ENCODE measurements at places on chromosomes 16 and 17. TPM values are rescaled to one million over a fixed set of nuclear protein-coding genes. Genes with fewer than 3 reads are reported as not detected.

- DNase-seq = no peak
These were observed 584 bp upstream of the SLC16A5 start for GRCh38 chr17:75087182-75087557.

GRCh38 chr17:14297161-14297851 is 3.6 kb upstream of the HS3ST3B1 start:
- peak; percentile 52 for DNase-seq

DNA sequence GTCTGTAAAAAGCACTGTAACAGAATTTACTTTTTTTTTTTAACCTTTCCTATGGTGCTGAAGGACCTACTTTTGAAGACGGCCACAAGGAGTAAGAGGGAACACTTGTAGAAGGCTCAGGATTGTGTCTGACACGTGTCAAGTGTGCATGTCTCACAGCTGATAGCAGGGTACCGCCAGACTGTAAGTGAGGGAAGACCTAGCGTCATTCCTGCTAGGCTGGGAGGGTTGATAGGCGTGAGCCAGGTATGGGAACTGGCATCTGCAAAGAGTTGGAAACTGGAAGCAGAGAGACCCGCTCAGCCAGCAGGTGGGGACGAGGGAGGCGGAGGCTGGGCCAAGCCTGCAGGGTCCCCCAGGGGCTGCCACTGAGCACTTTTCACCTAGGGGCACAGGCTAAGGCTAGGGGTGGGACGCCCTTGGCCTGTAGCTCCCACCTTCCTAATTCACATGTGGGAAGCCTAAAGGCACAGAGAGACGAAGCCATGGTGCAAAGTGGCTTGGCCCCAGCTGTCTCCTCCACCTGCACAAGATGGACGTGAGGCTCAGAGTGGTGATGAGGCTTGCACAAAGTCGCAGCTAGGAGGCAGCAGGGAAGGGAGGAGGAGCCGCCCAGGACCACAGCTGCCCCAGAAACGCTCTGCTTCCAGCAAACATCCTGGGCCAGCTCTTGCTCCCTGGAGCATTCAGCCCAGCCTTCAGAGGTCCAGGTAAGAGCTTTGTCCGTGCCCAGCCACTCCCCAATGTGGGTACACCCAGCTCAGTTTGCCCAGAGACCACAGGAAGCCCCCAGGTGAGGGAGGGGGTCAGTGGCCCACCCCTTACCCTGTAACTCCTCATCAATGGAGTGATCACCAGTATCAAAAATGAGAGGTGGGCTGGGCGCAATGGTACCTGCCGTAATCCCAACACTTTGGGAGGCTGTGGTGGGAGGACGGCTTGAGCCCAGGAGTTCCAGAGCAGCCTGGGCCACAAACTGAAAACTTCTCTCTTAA is 18.9 kb downstream of the VASN start:
- no peak for DNase-seq

DNA sequence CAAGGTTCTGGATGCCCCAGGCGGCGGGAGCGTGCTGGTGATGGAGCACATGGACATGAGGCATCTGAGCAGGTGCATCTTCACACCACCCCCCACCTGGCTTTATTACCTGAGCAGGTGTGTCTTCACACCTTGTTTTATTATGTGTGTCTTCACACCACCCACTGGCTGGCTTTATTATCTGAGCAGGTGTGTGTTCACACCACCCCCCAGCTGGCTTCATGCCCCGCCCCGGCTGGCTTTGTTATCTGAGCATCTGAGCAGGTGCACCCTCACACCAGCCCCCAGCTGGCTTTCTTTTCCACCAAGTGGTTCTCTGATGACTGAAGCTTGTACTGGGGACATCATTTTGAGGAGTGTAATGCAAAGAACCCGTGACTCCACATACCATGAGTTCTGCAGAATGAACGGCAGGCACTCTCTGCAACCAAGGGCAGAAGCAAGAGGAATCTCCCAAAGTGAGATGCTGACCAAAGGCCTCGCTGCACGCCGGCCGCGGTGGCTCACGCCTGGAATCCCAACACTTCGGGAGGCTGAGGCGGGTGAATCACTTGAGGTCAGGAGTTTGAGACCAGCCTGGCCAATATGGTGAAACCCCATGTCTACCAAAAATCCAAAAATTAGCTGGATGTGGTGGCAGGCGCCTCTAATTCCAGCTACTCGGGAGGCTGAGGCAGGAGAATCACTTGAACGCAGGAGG is 2.6 kb downstream of the FN3KRP start:
- DNase-seq = no peak

GRCh38 chr16:19524616-19525384 is 1.1 kb downstream of the CCP110 start:
- no peak for DNase-seq

DNA sequence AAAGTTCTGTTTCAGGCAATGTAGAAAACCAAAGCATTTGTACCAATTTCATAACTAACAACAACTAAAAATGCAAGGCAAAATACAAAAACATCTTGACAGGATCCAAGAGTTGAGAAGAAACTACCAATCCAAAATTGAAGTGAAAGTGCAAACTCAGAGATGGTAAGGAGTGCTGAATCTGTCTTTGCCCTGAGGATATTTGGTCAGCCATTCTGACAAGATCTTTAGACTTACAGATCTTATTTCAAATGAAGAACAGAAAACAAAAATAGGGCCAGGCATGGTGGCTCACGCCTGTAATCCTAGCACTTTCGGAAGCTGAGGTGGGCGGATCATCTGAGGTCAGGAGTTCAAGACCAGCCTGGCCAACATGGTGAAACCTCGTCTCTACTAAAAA is 412.8 kb downstream of the ZFHX3 start:
- no peak for DNase-seq

DNA sequence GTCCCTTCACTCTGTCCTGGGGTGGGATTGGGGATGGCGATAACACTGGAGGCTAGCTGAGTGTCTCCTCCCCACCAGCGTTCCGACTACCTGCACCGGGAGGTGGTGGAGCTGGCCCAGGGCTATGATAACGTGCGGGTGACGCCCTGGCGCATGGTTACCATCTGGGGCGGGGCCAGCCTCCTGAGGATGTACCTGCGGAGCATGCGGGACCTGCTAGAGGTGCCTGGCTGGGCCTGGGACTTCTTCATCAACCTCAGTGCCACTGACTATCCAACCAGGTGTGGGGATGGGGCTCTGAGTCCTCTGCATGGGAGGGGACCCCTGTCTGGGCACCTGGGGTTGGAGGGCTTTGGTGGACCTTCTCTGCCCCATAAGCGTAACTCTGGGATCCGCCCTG is 8.8 kb downstream of the XYLT2 start:
- peak; percentile 37 for DNase-seq

DNA sequence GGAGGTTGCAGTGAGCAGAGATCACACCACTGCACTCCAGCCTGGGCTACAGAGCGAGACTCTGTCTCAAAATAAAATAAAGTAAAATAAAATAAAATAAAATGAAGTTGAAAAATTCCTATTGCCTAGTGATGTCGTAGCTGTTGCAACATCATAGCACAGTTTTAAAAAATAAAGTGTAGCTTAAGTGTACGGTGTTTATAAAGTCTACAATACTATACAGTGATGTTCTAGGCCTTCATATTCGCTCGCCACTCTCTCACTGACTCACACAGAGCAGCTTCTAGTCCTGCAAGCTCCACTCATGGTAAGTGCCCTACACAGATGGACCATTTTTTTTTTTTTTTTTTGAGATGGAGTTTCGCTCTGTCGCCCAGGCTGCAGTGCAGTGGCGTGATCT is 43.5 kb upstream of the MNT start:
- no peak for DNase-seq

GRCh38 chr17:63775420-63775819 is 1.4 kb downstream of the DDX42 start:
- no peak for DNase-seq

DNA sequence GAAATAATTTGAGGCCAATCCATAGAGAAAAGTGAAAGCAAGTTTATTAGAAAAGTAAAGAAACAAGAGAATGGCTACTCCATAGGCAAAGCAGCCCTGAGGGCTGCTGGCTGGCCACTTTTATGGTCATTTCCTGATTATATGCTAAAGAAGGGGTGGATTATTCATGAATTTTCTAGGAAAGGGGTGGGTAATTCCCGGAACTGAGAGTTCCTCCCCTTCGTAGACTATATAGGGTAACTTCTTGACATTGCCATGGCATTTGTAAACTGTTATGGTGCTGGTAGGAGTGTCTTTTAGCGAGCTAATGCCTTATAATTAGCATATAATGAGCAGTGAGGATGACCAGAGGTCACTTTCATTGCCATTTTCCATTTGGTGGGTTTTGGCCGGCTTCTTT is 4.4 kb downstream of the DHRS7B start:
- DNase-seq = no peak

DNA sequence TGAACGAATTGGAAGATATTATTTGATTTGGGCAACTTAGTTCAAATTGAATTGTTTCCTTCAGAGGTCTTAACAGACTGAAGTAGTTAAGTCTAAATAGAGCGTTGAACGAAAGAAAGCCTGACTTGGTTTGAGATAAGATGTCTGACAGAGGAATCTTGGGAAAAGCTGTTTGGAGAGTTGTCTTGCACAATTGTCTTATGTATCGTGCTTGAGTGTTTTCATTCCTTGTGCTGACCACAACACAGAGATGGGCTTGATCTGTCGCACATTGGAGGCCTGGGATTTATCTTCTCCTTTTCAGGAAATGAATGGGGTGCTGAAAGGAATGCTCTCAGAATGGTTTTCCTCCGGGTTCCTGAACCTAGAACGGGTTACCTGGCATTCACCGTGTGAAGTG is 7.8 kb downstream of the MLYCD start:
- DNase-seq = no peak

DNA sequence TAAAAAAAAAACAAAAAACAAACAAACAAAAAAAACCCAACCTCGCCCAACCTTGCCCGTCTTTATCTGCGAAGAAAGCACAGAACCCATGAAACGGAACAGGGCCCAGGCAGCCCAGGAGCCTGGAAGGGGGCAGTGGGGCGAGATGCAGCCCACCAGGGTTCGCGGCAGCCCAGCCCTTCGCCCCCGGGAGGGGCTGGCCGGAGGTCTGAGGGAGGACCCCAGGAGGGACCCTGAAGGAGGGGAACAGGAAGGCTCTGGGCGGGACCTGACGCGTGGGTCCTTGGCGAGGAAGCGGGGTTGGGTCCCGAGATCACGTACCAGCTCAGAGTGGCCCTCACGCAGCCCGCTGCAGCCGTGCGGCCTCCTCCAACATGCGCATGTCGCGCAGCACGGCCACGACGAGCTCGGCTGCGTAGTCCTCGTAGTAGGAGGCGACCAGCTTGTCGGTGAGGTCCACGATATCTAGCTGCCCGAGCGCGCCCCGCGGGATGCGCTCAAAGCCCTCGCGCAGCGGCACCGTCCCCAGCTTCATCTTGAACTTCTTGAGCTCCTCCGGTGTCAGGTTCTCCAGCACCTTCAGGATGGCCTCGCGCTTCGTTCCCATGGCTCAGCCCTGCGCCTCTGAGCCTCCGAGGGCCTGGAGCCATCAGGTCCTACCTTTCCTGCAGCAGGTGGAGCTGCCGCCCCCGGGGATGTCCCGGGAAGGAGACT is at the start of gene PYDC1:
TSS of gene PYDC1 (minus strand) at position 714 of the 714 bp plus-strand sequence. CDS start at position 607, 107 bp downstream.
- DNase-seq = no peak

- DNase-seq = no peak
These were observed 180.2 kb downstream of the RPTOR start for GRCh38 chr17:80724775-80725266.

- no peak for DNase-seq
These were observed 26.5 kb upstream of the PHF12 start for GRCh38 chr17:28977659-28978355.

GRCh38 chr16:4612474-4612931 is 2.2 kb downstream of the UBALD1 start:
- no peak for DNase-seq

DNA sequence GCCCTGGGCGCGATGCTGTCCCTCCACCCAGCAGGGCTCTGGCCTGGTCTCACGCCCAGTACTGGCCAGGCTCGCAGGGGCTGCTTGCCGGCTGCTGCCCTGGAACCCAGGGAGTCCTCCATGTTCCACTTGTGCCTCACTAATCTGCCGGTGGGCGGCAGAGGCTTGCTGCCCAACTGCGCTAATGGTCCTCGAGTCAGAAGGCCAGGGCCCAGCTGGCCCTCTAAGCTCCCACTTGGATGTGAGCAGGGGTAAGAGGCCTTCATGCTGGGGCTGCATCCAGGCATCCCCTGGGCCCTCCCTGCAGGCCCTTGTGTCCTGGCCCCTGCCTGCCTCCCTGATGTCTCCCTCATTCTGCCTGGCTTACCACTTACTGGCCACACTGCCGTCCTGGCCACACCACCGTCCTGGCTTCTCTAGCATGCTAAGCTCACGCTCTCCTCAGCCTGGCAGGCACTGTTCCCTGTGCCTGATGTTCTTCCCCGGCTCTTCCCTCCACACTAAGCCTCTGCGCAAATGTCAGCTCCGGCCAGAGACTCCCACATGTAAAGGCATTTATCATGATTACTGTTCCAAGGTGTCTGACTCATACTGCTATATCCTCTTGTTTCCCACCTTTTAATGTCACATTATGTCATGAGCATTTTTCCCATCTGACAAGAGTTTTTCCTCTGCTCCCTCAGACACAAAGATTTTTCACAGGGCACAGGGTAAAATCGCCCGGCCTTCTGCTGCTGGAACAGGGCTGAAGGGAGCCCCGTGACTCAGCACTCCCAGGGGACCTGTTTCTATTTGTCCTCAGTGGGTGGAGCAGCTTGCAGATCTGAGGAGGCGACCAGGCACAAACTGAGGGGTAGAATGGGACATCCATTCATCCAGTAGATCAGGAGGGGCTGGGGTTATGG is 15.9 kb downstream of the B9D1 start:
- no peak for DNase-seq

DNA sequence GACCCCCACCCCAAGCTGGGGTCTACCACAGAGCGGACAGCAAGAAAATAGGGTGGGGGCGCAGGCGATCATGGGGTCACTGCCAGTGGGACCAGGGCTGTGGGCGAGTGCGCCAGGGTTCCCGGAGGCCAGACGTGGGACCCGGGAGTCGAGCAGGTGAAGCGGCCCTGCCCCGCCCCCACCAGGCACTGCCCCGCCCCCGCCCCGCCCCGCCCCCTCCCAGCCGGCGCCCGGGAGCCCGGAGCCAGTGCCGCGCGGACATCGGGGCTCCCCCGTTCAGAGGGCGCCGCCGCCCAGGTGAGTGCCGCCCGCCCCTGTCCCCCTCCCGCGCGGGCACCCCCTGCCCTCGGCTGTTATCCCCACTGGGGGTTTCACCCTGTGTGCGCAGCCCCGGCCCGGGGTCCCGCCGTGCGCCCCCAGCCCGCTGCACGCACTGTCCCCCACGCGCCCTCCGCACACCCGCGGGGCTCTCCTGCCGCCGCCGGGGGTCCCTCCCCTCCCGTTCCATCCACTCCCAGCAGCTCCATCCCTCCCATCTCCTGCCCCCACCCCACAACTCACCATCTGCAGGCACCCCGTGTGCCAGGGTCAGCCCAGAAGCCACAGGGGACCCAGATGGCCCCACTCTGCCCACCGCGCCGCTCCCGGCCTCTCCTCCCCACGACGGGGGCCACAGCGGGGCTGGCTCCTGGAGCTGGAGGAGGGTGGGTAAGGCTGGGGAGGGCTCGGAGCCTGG is at the start of gene SSTR5:
TSS of gene SSTR5 (plus strand) at position 222 of the 736 bp plus-strand sequence. CDS start 6,122 bp downstream, outside the sequence.
- DNase-seq = no peak

Gene LGALS9C
- total RNA-seq = 10.7 TPM

Gene SLC12A4
- 47.7 TPM for total RNA-seq

Gene TBC1D3G
- total RNA-seq = not detected

Gene FOXN1
- not detected for total RNA-seq

Gene WNT3
- not detected for total RNA-seq

Gene CMTM2
- 1.1 TPM for total RNA-seq

Gene ZG16B
- total RNA-seq = 3.6 TPM

Gene DOC2B
- not detected for total RNA-seq

Gene TMED6
- 1.5 TPM for total RNA-seq

Gene MYO15B
- total RNA-seq = 25.6 TPM

Gene PDE6G
- total RNA-seq = 12.5 TPM

Gene LAT
- total RNA-seq = 200 TPM

Gene GNG13
- total RNA-seq = not detected

Gene SLC16A6
- total RNA-seq = 10.7 TPM

Gene MSLN
- total RNA-seq = not detected

Gene DYNLRB2
- total RNA-seq = not detected

Gene C16orf92
- not detected for total RNA-seq
